Inflammatory macrophage treated with lipopolysaccharide for 4 hours (primary cell): ENCODE measurements at places on chromosomes 3 and 15.

GRCh38 chr15:81155375-81156218 lies 21.5 kb downstream of the CFAP161 start:
- DNase-seq = peak; percentile 84

GRCh38 chr3:193761969-193762368 lies 169.0 kb downstream of the OPA1 start:
- no peak for DNase-seq

- peak; percentile 69 for DNase-seq
Observed at GRCh38 chr15:90818251-90819210, 49.9 kb upstream of the FURIN start.

- DNase-seq = peak; percentile 28
Observed at GRCh38 chr3:71581457-71582035, 2.0 kb downstream of the FOXP1 start.

DNA sequence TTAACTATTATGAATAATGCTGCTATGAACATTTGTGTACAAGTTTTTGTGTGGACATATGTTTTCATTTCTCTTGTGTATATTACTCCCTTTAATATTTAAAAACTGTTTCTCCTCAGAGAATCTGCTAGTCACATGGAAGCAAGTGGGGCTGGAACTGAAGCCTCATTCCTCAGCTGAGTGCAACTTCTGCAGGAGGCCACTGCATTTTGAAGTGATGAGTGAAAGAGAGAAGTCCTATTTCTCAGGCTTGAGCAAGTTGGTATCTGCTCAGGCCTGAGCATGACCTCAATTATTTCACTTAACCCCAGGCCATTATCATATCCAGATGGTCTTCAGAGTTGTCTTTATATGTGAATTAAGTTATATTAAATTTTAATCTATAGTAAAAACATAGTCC lies 11.5 kb downstream of the TLR9 start:
- DNase-seq = no peak

DNA sequence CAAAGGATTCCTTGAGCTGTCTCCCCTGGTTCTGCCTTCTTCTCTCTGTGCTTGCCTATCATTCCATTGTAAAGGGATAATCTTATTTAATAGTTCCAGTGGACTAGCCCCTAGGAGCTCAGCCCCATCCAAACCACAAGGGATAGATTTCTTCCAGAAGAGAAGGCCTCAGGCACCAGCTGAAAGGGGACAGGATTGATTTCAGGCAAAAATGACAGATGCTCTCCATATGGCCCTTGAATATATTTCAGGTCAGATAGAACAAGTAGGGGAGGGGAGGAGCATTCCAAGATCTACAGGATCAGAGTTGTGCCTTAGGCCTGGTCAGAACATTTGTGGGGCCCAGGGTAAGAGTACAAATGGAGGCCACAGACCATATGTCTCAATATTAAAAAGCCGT lies 85.3 kb downstream of the RPLP1 start:
- no peak for DNase-seq

DNA sequence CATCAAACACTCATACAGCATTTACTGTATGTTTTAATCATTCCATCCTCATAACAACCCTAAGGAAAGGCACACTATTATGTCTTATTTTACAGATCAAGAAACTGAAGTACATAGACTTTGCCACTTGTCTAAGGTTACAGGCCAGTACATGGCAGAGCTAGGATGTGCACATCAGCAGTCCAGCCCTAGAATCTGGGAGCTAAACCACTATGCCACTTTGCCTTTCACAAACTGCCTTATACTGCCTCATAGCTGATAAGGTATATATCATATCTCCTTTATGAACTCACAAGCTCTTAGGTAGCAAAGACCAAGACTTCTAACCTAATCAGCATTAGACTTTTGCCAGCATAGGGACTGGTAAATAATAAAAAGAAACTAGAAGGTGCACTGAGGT lies 49.1 kb downstream of the MYO9A start:
- DNase-seq = no peak

DNA sequence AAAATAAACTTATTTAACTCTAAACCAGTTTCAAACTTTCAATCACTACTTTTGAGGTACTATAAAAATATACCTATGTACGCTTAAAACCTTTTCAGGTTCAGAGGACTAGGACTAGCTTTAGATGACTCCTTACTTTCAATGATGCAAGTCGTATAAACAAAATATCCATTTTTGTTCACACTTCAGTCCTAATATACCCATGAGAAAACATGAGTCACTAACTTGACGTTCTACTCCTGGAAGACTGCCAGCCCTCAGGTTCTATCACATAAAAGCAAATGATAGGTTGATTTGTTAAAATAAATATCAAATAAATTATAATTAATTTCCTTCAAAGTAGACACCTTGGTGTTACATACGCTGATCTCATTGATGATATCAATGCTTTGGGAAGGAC lies 10.6 kb upstream of the P3H2 start:
- no peak for DNase-seq

- DNase-seq = no peak
Observed at GRCh38 chr15:93066834-93067648, 22.0 kb downstream of the RGMA start.
